ENCODE measurements at places on chromosomes 16 and 17. TPM values are rescaled to one million over a fixed set of nuclear protein-coding genes. Genes with fewer than 3 reads are reported as not detected.

The SULT1A4 gene
- 3.9 TPM for total RNA-seq

The ZNF263 gene
- total RNA-seq, result 13.2 TPM

The ZSCAN10 gene
- not detected for total RNA-seq

The TOX3 gene
- total RNA-seq, result not detected

The CTNS gene
- 8.9 TPM for total RNA-seq

The CES1 gene
- total RNA-seq, result 81.4 TPM

The ITGA2B gene
- 3.9 TPM for total RNA-seq

The KRTAP9-4 gene
- not detected for total RNA-seq

The GNPTG gene
- 43.5 TPM for total RNA-seq

The LPO gene
- not detected for total RNA-seq

The NGFR gene
- total RNA-seq, result 21.6 TPM

- DNase-seq, result no peak
These were observed 256.1 kb downstream of the IRX3 start for GRCh38 chr16:54030451-54030850.

DNA sequence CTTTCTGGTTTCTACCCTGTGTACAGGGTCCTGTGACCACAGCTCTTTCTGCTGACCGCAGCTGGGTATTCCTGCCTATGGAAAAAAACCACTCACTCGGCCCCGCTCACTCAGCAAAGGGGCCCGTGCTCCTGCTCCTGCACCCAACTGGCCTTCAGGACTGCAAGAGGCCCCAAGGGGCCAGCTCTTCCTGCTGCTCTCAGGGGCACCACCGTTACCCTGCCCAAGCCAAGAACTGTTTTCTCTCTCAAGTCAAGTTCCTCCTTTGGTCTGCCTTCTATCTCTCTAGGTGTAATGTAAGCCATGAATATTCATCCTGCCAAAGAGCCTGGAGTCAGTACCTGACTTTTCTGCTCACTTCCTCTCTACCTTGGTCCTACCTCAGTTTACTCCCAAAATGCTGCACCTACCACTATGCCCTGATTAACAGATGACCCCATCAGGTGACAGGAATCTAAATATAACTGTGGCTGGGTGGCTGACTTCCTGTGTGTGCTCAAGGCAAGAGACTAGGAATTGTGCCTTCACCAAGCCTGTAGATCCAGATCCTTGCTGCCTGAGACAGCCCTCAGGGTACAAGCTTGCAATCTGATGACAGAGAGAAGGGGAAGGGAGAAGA is 20.4 kb upstream of the SCIMP start:
- DNase-seq, result no peak

DNA sequence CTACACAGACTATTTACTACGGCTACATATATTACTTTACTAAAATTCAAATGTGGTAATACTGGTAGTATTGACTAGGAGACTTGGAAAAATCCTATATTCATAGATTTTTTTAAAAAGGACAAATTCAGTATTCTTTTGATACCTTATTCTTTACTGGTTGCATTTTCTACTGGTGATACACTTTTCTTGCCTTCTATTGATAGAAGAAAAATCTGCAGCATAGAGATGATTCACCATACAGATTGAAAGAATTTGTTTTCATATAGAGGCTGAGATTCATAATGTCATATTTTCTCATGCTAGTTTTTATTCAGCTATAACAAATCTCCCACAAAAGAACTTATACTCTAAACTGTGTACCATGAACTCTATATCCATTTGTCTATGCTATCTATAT is 195.4 kb upstream of the C17orf78 start:
- DNase-seq, result no peak

DNA sequence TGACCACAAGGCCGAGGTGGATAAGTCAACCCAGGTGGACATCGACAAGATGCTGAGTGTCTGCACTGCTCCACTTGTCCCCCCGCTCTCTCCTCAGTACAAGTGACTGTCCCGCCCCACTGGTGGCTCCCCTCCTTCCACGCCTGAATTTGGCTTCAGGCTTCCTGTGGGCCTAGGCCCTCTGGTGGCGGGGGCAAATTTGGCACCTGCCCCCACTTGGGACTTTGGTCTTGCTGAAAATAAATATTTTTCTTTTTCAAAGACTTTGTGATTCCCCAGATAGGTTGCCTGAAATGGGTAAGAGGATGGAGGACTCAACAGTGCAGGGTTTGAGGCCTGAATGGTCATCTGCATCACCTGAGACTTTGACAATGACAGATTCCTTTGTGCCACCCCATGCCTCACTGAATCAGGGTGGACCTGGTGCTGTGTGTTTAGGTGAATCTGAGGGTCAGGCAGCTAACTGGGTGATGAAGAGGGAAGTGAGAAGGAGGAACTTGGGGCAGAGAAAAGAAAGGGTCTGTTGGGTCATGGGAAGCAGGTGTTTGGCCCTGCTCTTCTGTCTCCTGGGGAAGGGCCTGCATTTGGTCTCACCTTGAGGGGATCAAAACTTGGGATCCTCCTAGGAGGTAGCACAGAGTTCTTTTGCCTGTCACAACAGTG is 2.0 kb downstream of the C16orf86 start:
- peak; percentile 59 for DNase-seq

DNA sequence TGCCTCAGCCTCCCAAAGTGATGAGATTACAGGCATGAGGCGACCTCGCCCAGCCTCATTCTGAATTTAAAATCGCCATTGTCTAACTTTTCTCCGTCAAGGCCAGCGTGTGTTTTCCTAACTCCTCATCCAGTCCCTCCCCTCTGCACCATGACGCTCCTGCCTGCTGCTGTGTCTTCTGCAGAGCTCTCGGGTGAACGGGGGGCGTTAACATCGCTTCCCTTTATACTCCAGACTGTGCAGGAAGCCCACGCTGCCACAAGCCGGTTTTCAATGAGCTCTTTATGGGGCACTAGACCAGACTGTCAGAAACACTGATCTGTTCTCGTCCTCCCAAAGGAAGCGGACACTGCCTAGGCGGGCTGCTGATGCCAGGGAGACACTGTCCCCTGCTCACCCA is 13.2 kb downstream of the AANAT start:
- DNase-seq, result peak; percentile 57

- peak; percentile 74 for DNase-seq
These were observed 19.7 kb downstream of the MAP2K6 start for GRCh38 chr17:69434164-69434579.

- DNase-seq, result no peak
These were observed 352.7 kb downstream of the CA10 start for GRCh38 chr17:51805765-51806164.

GRCh38 chr16:35573407-35573806 is 2114.0 kb downstream of the TP53TG3F start:
- no peak for DNase-seq

- DNase-seq, result no peak
These were observed 9.6 kb downstream of the LLGL2 start for GRCh38 chr17:75535119-75535537.

GRCh38 chr17:73255671-73256181 is 6.0 kb downstream of the CPSF4L start:
- DNase-seq, result peak; percentile 72

DNA sequence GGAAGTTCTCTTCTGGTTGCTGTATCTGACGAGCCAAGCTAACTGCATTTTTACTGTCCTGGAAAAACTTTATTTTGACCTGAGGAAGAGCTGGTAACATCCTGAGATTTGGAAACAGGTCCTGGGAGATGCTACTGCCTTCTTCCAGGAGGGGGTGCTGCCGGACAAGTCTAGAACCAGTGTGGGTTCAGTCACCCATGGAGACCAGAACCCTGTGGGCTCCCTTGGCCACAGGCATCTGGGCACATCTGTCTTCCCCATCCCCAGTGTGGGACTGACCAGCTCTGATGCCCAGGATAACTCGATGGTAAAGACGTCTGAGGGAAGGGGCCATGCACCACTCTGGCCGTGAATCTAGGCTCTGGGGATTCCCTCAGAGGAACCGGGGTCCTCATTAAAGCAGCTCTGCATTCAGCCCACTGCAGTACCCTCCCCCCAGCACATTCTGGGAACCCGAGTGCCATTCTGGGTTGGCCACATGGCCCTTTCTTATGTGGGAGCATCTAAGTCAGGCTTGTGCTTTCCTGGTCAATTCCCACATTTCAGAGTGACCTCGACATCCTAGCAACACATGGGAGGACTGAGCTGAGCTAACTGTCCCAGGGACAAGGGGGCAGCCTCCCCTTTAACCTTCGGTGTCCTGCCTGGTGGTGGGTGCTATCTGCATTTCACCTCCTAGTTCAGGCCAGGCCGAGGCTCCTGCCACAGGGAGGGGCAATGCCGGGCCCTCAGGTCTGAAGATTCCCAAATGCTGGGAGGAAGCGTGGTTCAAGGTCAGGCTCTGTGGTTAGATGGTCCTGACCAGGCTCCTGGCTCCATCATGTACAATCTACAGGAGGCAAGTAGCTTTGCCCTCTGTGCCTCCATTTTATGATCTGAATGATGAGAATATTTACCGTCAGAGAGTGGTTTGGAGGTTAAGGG is 6.4 kb downstream of the C16orf86 start:
- peak; percentile 87 for DNase-seq

DNA sequence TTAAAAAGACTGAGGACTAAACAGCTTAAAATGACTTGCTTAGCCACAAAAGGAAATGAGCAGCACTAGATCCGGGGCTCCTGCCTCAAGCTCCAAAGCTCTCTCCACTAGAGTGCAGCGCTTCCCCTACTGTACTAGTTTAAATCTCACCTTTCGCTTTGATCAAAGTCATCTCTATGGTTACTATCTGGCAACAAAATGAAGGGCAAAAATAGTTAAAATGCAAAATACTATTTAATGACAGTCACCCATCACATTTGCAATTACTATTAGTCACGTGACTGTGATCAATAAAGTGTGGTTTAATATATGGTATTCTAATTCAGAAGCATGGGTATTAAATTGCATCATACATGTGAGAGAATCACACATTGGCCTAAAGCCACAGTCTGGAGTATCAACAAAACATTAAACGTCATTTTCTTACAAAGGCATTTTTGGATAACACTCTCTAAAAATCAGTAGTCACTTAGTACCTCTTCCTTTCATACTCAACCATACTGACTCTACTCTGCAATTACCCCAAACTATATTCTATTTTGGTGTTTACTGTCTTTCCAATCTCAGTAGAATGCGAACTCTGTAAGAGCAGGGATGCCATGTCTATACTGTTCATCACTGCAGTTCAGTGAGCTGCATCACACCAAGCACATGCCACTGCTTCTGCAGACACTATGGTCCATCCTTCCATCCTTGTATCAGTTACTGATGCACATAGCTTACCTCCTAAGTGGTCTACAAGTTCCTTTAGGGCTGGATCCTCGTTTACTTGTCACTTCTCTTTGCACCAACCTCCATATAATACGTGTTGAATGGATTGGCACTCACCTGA is 6.2 kb downstream of the PSMD12 start:
- peak; percentile 36 for DNase-seq

DNA sequence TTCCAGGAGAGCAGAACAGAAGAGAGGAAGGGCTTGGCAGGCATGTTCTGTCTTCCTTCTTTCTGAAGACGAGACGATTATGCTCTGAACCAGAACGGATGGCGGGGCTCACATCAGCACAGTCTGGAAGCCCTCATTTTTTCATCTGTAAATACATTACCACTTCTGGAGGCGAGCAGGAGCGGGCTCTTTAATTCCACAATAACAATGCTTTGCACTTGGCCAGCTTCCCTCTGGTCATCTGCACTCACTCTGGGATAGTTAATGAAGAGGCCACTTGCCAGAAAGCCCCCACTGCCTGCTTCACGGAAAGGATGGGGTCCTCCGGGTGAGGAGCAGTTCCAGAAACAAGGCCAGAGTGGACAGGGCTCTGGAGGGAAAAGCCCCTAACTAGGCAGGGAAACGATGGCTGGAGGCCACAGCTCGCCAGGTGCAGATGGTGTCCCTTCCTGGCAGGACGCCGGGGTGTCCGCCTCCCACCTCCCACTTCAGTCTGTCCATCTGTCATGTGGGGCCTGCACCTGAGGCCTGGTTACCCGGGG is 13.1 kb upstream of the BCAR1 start:
- peak; percentile 72 for DNase-seq

DNA sequence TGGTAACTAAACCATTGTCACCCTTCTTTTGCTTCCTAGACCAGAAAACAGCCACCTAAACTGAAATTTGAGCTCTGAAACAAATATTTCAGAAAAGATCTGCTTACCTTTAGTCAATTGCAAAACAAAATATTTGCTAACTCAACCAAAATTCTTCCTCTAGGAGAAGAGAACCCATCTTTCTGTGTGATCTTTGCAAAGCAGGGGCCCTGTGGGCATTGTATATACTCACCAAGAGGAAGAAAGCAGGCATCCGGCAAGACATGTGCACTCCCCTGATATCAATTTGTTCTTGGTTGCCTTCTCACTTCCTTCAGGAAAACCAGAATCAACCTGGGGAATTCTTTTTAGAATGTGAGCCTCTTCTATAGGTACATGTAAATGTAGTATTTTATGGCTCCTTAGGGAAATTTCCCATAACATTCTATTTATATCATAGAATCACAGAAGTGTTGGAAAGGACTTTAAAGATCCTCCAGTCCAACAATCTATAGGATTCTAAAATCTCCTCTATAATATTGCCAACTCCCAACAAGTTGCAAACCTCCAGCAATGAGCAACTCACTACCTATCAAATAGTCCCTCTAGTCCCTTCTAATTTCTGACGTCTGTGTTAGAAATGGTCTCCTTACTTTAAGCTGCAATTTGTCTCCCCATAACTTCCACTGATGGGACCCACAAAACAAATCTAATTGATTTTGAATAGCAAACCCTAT is 966 bp downstream of the SLFN14 start:
- no peak for DNase-seq

DNA sequence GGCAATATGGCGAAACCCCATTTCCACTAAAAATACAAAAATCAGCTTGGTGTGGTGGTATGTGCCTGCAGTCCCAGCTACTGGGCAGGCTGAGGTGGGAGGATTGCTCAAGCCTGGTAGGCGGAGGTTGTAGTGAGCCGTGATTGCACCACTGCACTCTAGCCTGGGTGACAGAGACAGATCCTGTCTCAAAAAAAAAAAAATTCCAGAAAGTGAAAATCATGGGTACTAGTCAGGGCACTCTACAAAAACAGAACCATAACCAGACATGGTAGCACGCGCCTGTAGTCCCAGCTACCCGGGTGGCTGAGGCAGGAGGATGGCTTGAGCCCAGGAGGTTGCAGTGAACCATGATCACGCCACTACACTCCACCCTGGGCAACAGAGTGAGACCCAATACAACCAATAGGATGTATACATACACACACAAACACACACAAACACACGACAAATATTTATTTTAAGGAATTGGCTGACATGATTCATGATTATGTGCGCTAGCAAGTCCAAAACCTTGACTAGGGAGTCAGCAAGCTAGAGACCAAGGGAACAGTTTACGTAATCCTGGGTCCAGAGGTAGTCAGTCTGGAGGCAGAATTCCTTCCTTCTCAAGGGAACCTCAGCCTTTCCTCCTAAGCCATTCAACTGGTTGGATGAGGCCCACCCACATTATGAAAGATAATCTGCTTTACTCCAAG is 11.6 kb upstream of the GP1BA start:
- DNase-seq, result no peak

All from right cardiac atrium (tissue), 5 donors.